Peyer's patch (tissue), 4 donors: ENCODE measurements at places on chromosomes 5 and 9. TPM values are rescaled to one million over a fixed set of nuclear protein-coding genes. Genes with fewer than 3 reads are reported as not detected.

Gene CD72
- total RNA-seq = 4.7 TPM

Gene FAM174A
- 17.1 TPM for total RNA-seq

Gene ESM1
- not detected for total RNA-seq

Gene CDKN2A
- 20.8 TPM for total RNA-seq

- no peak for DNase-seq
- no peaks in the 10 kb centered on the region for H3K4me1 ChIP-seq
- H3K27ac ChIP-seq = no peak overlapping the region
- no peaks in the 10 kb centered on the region for H3K27me3 ChIP-seq
Measured at GRCh38 chr5:145554399-145554798, 280.7 kb downstream of the PRELID2 start.

- DNase-seq = no peak
- H3K4me1 ChIP-seq = no peaks in the 10 kb centered on the region
- H3K4me3 ChIP-seq = no peak overlapping the region
- no peak overlapping the region for H3K27ac ChIP-seq
- H3K27me3 ChIP-seq = no peaks in the 10 kb centered on the region
Measured at GRCh38 chr5:59282726-59283125, 610.8 kb downstream of the PDE4D start.

- no peak for DNase-seq
- H3K36me3 ChIP-seq = no peaks in the 10 kb centered on the region
- H3K27me3 ChIP-seq = no peaks in the 10 kb centered on the region
- H3K4me3 ChIP-seq = no peak overlapping the region
- H3K27ac ChIP-seq = no peak overlapping the region
Measured at GRCh38 chr9:4080921-4081895, 218.7 kb downstream of the GLIS3 start.
